ENCODE measurements at places on chromosomes 6 and 20. TPM values are rescaled to one million over a fixed set of nuclear protein-coding genes. Genes with fewer than 3 reads are reported as not detected.

CST4 gene
- total RNA-seq: not detected

VAPB gene
- total RNA-seq: 60.5 TPM

- no peak overlapping the region for H3K27ac ChIP-seq
- H3K4me1 ChIP-seq: no peaks in the 10 kb centered on the region
- DNase-seq: no peak
- peaks cover 5% of the 10 kb centered on the region for H3K36me3 ChIP-seq
These were observed 114.7 kb downstream of the GJA10 start for GRCh38 chr6:90008908-90009501.

ENPP4 gene
- total RNA-seq: 3.1 TPM

WFDC12 gene
- total RNA-seq: not detected

GRCh38 chr6:4608361-4609115 lies 167.7 kb upstream of the CDYL start:
- no peaks in the 10 kb centered on the region for H3K36me3 ChIP-seq
- peak overlapping the region; percentile 87 for H3K27ac ChIP-seq
- H3K27me3 ChIP-seq: peaks cover 4% of the 10 kb centered on the region
- peaks cover 28% of the 10 kb centered on the region for H3K4me1 ChIP-seq
- peak overlapping the region; percentile 1 for H3K4me3 ChIP-seq

DNA sequence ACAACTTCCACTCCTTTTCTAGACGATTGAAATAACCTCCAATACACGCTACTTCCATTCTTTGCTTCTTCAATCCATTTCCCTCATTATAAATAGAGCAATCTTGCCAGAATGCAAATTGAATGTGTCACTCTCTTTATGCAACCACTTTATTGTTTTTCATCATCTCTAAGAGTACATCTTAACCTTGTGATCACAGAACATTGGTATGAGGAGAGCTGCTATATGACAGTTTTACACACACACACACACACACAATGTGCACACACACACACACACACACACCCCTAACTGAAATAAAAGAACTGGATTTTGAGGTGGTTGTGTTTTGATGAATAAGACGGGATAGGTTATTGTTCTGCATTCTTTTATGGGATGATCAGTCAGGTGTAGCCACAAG lies 187.0 kb downstream of the HDGFL1 start:
- peaks cover 3% of the 10 kb centered on the region for H3K27me3 ChIP-seq
- H3K36me3 ChIP-seq: peaks cover 5% of the 10 kb centered on the region
- DNase-seq: no peak
- H3K27ac ChIP-seq: no peak overlapping the region

GRCh38 chr6:90369024-90369519 lies 72.4 kb upstream of the BACH2 start:
- peaks cover 2% of the 10 kb centered on the region for H3K27me3 ChIP-seq
- no peak for DNase-seq
- peak overlapping the region; percentile 59 for H3K27ac ChIP-seq
- H3K4me3 ChIP-seq: no peak overlapping the region
- H3K4me1 ChIP-seq: peaks cover 30% of the 10 kb centered on the region

GRCh38 chr20:21280522-21281016 lies 22.6 kb upstream of the XRN2 start:
- no peaks in the 10 kb centered on the region for H3K36me3 ChIP-seq
- no peak for DNase-seq
- H3K27ac ChIP-seq: no peak overlapping the region
- H3K27me3 ChIP-seq: no peaks in the 10 kb centered on the region
- no peak overlapping the region for H3K4me3 ChIP-seq

GRCh38 chr6:128246472-128247260 lies 273.7 kb downstream of the PTPRK start:
- H3K27me3 ChIP-seq: no peaks in the 10 kb centered on the region
- no peak overlapping the region for H3K27ac ChIP-seq
- no peaks in the 10 kb centered on the region for H3K36me3 ChIP-seq
- peaks cover 2% of the 10 kb centered on the region for H3K4me1 ChIP-seq
- H3K4me3 ChIP-seq: no peak overlapping the region

CRISP2 gene
- total RNA-seq: not detected

DNA sequence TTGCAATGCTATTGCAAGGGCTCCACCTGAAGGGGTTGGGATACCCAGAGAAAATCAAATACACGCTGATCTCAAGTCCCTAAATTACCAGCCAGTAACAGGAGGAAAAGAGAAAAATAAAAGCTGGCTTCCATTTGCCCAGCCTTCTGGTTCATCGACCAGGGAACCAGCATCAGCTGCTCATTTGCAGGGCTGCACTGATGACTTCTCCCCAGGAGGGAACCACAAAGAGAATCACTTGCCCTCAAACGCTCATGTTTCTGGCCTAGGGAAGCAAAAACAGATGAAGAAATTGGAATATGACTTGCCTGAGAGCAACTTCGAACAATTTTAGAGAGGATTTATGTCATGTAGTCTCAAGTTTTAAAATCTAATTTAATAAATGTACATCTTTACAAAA lies 119.7 kb downstream of the SH3BGRL2 start:
- peaks cover 5% of the 10 kb centered on the region for H3K36me3 ChIP-seq
- DNase-seq: peak; percentile 58
- peak overlapping the region; percentile 70 for H3K4me3 ChIP-seq
- H3K27me3 ChIP-seq: peaks cover 2% of the 10 kb centered on the region
- peak overlapping the region; percentile 96 for H3K27ac ChIP-seq
- H3K4me1 ChIP-seq: peaks cover 22% of the 10 kb centered on the region

HSPA1L gene
- total RNA-seq: 2.5 TPM

DNA sequence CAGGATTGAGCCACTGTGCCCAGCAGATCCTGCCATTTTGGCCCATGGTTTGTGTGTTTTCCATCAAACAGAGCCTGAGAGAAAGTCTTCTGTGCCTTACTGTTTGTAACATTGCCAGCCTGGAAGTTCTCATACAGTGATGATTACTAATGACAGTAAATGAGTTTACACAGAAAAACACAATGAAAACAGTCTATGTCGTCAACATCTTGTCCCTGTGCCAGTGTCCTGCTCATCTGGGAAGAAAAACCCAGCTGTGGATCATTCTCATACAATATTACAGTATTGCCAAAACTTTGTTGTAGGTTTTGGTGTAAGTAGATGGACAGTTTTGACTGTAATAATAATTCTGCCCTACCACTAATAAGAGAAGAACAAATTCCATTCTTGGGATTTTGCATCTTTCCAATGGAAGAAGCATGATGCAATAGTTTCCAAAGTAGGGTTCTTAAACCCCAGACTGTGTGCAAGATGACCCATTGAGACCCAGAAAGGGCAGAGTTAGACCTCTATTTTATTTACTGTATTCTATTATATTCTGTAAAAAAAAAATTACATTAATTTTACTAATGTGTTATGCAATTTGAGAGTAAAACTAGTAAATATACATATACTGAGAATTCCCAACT lies 135.0 kb upstream of the JARID2 start:
- H3K36me3 ChIP-seq: no peaks in the 10 kb centered on the region
- peaks cover 13% of the 10 kb centered on the region for H3K4me1 ChIP-seq
- no peak overlapping the region for H3K4me3 ChIP-seq
- no peak overlapping the region for H3K27ac ChIP-seq
- H3K27me3 ChIP-seq: peaks cover 5% of the 10 kb centered on the region

- H3K36me3 ChIP-seq: no peaks in the 10 kb centered on the region
- H3K4me3 ChIP-seq: no peak overlapping the region
- no peak for DNase-seq
- no peaks in the 10 kb centered on the region for H3K4me1 ChIP-seq
These were observed 29.3 kb upstream of the EZR start for GRCh38 chr6:158848490-158848895.

GRCh38 chr20:42678895-42679294 lies 510.8 kb downstream of the PTPRT start:
- H3K27ac ChIP-seq: no peak overlapping the region
- no peaks in the 10 kb centered on the region for H3K4me1 ChIP-seq
- H3K4me3 ChIP-seq: no peak overlapping the region
- no peak for DNase-seq
- H3K27me3 ChIP-seq: peaks cover 2% of the 10 kb centered on the region

DNA sequence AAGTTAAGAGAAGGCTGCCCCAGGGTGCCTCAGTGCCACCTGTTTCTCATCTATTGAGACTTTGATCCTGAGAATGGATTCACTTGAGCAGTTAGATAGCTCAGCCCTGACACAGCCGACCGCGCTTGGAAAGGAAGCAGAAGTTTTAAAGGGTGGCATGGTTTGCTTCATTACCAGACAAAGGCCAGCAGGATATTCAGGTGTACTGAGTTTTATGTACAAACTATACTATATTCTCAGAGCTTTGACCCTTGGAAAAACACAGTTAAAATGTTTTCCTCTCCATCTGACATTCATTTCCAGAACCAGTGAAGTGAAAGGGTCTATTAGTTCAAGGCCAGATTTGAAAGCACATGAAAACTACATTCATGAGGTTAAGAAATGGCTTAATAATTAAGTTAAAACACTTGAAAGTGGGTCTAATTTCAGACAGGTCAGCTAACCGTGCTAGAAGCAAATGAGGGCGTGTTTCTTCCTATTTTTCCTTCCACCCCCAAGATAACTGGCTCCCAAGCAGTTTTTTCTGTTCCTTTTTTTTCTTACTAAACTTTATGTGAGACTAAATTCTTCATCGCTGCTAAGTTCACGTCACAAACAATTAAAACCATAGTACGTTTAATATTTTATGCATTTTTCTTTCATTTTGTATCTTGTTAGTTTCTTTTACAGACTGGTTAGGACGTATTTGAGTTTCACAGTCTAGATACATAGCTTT lies 385.3 kb upstream of the SOX4 start:
- H3K4me3 ChIP-seq: no peak overlapping the region
- no peaks in the 10 kb centered on the region for H3K27me3 ChIP-seq
- H3K4me1 ChIP-seq: peaks cover 2% of the 10 kb centered on the region
- peaks cover 10% of the 10 kb centered on the region for H3K36me3 ChIP-seq
- DNase-seq: no peak

DNA sequence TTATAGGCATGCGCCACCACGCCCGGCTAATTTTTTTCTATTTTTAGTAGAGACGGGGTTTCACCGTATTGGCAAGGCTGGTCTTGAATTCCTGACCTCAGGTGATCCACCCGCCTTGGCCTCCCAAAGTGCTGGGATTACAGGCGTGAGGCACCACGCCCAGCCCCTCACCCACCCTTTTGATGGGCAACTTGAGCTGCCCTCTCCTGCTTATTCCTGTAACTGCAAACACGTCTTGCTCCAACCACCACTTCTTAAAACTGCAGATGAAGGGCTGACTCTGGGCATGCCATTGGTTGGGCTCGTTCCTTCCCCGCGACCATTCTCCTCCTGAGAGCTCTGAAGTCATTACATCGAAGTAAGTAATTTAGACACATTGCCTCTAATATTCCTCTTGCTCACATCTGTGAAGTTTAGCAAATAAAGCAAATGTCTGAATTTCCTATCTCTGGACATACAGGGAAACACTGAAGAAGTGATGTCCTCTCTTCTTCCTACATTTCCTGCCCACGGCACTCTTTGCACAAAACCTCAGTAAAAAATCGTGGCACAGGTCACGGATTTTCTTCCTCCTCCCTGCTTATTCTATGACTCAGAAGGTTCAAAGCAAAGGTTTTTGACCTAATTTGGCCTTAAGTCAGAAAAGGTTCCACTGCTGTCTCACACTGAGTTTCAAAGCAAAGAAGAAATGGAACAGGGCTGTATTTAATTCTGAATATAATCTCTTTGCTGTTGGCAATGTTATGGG lies 117.5 kb downstream of the GMPR start:
- H3K36me3 ChIP-seq: no peaks in the 10 kb centered on the region
- no peaks in the 10 kb centered on the region for H3K27me3 ChIP-seq
- no peak for DNase-seq
- H3K4me3 ChIP-seq: no peak overlapping the region
- H3K27ac ChIP-seq: no peak overlapping the region

GRCh38 chr6:27871924-27872638 lies 40.1 kb downstream of the OR2B2 start:
- no peaks in the 10 kb centered on the region for H3K36me3 ChIP-seq
- peaks cover 12% of the 10 kb centered on the region for H3K27me3 ChIP-seq
- peak overlapping the region; percentile 97 for H3K4me3 ChIP-seq
- H3K4me1 ChIP-seq: peaks cover 11% of the 10 kb centered on the region

DEFB123 gene
- not detected for total RNA-seq

GRCh38 chr6:15417811-15418210 lies 171.9 kb downstream of the JARID2 start:
- peaks cover 40% of the 10 kb centered on the region for H3K4me1 ChIP-seq
- no peak overlapping the region for H3K27ac ChIP-seq
- H3K36me3 ChIP-seq: peaks cover 20% of the 10 kb centered on the region
- no peak for DNase-seq
- peaks cover 14% of the 10 kb centered on the region for H3K27me3 ChIP-seq

RSPO3 gene
- not detected for total RNA-seq

DNA sequence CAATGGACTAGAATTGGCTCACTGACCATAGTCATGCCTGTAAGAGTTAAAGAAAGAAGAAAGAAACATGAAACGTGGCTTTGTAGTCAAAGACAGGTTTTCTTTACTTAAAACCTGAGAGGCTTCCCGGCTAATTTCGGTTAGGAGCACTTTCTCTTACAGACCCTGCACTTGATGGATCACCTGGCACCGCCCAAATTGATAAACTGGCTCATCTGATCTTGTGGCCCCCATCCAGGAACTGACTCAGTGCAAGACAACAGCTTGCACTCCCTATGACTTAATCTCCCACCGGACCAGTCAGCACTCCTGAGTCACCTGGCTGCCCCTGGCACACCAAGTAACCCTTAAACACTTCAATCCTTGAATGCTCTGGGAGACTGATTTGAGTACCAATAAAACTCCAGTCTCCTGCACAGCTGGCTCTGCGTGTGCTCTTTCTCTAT lies 12.3 kb downstream of the TMEM14B start:
- DNase-seq: no peak
- H3K4me1 ChIP-seq: peaks cover 20% of the 10 kb centered on the region
- peak overlapping the region; percentile 21 for H3K4me3 ChIP-seq
- H3K36me3 ChIP-seq: no peaks in the 10 kb centered on the region
- H3K27ac ChIP-seq: peak overlapping the region; percentile 69

GRCh38 chr6:112331306-112331705 lies 15.8 kb upstream of the RFPL4B start:
- DNase-seq: no peak
- H3K27ac ChIP-seq: no peak overlapping the region
- peaks cover 16% of the 10 kb centered on the region for H3K36me3 ChIP-seq
- H3K4me1 ChIP-seq: peaks cover 6% of the 10 kb centered on the region

CCN6 gene
- total RNA-seq: not detected

GRCh38 chr6:18016133-18016532 lies 28.7 kb upstream of the KIF13A start:
- no peaks in the 10 kb centered on the region for H3K36me3 ChIP-seq
- DNase-seq: no peak
- H3K4me1 ChIP-seq: no peaks in the 10 kb centered on the region
- no peaks in the 10 kb centered on the region for H3K27me3 ChIP-seq
- H3K4me3 ChIP-seq: no peak overlapping the region

- H3K27me3 ChIP-seq: peaks cover 4% of the 10 kb centered on the region
- no peak overlapping the region for H3K4me3 ChIP-seq
- H3K4me1 ChIP-seq: peaks cover 4% of the 10 kb centered on the region
- no peak overlapping the region for H3K27ac ChIP-seq
These were observed 28.3 kb downstream of the NFATC2 start for GRCh38 chr20:51514249-51514648.

PLTP gene
- 29.7 TPM for total RNA-seq

GGTLC1 gene
- total RNA-seq: not detected

DNA sequence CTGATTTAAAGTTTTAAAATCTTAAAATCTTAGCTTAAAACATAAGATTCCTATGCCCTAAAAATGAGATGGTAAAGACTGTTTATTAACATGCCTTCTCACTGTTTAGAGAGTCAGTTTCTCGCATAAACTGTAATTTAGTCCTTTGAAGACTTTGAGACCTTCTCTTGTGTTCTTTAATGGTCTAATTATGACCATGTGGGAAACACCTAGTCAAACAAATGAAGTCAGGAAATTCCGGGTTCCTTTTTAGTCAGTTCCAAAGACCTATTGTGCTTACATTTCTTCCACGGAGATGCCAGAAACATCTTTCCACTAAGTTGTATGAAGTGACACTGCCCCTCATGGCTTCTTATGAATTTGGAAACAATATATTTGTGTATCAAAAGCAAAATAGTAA lies 64.2 kb upstream of the KIF25 start:
- H3K4me1 ChIP-seq: peaks cover 14% of the 10 kb centered on the region
- H3K4me3 ChIP-seq: no peak overlapping the region
- H3K27ac ChIP-seq: no peak overlapping the region
